ENCODE measurements at places on chromosomes 2 and 18.

- DNase-seq, result no peak
Observed at GRCh38 chr2:136534811-136535210, 230.5 kb upstream of the THSD7B start.

DNA sequence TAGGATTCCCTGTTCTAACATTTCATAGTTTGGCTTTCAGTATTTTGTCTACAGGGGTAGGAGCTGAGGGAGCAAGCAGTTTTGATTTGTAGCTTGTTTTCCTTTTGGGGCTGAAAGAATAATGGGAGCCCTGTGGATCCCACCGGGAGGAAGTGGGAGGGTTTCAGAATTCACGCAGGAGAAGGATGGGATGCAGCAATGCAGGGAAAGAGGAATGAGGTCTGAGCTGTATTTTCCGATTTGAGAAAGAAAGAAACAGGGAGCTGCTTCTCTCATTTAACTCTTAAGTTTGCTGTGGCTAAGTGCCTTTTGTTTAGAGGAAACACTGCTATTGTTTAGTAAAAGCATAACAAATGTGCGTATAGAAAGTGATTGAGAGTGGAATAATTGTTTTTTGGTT is 141.0 kb downstream of the ADCYAP1 start:
- DNase-seq, result no peak

DNA sequence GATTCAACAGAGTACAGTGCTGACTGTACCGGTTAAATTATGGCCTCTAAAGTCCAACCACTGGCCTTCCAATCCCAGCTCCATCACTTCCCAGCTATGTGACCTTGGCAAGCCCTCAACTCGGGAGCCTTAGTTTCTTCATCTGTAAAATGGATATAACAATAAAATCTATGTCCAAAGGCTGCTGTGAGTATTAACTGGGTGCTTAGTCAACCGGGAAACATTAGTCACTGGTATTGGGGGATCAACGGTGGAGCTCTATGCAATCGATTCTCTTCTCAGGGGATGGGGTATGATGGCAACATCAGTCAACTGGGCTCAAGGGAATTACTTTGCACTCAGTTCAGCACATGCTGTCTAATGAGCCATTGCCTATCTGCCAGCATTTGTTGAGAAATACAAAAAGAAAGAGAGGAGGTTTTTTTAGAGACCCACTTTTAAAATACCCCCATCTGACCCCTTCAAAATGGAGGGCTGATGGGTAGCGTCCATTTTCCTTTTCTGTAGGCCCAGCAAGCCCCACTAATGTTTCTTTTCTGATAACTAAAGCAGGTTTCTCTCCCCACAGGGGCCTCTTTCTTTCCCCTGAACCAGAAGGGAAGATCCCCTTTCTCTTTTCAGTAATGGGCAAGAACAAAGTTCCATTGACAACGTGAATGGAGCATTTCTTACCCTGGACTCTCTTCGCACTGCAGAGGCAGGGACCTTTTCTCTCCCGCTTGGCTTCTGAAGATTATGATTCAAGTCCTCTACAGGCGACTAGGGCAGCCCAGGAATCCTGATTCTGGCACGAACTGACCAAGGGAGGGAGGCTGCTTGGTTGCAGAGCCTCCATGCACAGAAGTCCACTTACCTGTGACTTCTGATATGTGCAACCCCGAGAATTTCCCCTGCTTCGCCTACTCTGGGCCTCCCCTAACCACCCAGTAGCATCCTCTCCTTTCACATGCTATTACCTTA is 8.7 kb upstream of the AGFG1 start:
- DNase-seq, result no peak

DNA sequence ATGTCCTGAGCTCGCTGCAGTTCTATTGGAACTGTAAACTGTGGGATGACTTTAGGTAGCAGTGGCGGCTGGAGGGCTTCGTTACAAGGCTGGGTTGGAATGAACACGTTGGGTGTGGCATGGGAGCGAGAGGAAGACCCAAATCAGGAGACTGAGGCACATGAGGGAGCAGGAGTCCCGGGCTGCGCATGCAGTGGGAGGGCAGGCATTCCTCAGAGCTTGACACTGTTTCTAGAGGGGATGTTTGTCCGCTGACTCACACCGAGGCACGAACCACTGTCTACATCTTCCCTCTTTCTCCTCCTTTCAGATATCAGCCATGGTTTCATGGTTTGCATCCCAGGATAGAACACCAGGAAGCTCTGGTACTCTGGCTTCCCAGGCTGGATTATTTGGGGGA is 40.6 kb upstream of the LAMA1 start:
- no peak for DNase-seq

GRCh38 chr2:85702172-85702571 is 8.0 kb downstream of the GNLY start:
- DNase-seq, result no peak

DNA sequence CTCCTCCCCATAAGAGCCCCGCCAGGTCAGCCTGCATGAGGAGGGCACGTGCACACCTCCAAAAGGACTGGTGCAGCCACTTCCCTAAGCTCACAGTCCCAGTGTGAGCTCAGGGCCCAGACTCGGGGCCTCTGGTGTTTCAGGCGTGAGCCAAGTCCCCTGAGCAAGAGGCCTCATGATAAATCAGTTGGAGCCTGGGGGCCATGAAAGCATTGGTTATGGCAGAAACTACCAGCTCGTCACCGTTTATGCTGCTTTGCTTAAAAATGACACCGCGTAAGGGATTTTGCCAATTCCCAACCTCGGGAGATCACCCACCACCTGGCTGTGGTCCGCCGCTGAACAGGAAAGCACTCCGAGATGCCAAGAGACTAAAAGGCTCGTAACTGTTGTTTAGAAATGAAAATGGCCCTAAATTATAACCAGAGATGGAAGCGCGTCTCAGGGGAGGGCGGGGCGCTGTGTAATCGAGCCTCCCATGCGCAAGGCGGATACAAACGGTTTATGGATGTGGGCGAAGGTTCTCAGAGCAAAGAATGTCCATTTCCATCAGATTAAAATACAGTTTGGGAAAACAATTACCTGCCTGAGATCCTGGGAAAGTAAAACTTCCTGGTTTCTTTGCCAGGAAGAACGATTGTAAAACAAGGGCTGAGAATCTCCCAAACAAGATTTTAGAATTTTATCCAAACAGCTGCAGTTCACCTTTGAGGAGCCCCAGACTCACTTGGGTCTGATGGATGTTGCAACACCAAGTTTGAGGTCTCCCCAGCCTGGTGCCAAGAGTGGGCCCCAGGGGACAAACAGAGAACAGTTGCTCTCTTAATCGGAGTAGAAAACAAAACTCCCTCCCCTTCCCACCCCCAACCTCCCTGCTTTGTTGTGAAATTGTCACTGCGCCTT is 141.4 kb downstream of the BCL2 start:
- no peak for DNase-seq

GRCh38 chr2:175441181-175441761 is 259.8 kb upstream of the ATP5MC3 start:
- DNase-seq, result no peak

GRCh38 chr2:190090148-190090547 is 27.6 kb upstream of the MSTN start:
- DNase-seq, result no peak

DNA sequence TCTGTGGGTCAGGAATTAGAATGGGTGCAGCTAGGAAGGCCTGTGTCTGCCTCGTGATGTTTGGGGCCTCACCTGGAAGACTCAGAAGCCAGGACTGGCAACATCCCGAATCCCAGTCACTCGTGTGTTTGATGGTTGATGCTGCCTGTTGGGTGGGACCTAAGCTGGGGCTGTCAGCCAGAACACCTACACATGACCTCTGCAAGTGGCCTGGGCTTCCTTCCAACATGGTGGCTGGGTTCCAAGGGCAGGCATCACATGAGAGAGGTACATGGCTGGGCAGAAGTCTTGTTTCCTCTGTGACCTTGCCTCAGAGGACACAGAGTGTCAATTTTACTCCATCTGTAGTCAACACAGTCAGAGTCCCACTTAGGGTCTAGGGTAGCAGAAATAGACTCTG is 177.8 kb downstream of the GBX2 start:
- DNase-seq, result no peak

DNA sequence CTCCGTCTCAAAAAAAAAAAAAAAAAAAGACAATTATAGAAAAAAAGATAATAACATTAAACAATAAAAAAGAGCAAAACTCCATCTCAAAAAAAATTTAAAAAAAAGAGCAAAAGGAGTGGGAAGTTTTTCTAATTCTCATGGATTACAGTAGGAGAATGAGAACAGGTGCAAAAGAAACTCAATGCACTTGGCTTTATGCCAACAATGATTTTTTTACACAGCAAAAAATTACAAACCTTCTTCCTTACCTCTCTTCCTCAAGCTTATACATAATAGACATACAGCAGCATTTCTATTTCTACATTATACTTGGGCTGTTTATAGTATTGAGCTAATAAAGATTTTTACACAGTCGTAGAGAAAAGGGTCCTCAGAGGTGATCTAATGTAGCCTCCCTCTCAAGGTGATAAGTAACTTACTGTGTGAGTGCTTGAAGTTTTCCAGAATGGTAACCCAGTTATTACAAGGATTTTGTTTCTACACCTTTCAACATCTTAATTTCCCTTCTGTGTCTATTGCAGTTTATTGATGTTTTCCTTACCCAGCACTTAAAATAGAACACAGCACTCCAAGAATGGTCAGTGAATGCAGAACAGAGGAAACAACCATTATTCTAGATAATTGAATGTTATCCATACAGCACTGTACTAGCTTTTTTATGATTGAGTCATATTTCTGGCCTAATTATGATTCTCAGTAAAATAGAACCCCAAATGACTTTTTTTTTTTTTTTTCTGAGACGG is 34.9 kb upstream of the RNF138 start:
- DNase-seq, result no peak

- DNase-seq, result no peak
Observed at GRCh38 chr18:76358774-76359173, 136.3 kb downstream of the ZNF516 start.

DNA sequence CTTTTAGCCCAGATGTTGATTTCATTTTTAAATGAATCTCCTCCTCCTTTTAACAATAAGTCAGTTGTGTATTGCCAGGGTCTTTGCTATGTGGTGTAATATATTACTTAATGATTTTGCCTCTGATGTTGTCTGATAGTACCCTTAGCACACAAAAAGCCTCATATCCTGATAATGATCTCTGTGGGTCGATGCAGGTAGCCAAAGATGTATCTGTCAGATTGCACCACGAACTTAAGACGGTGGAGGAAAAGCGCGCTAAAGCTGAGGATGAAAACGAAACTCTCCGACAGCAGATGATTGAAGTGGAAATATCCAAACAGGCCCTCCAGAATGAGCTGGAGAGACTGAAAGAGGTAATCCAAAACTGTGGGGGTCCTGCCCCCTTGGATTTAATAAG is 14.8 kb downstream of the MTCL1 start:
- no peak for DNase-seq

Measured in hypothalamus (tissue), 51 donors.